ENCODE measurements at places on chromosomes 11 and 22.

GRCh38 chr11:704781-705645, 1.0 kb upstream of the EPS8L2 start:
- no peak for DNase-seq

- no peak for DNase-seq
These were observed 22.0 kb upstream of the IGSF9B start for GRCh38 chr11:133978794-133979193.

- DNase-seq, result no peak
These were observed 79.4 kb upstream of the NARS2 start for GRCh38 chr11:78654071-78654470.

DNA sequence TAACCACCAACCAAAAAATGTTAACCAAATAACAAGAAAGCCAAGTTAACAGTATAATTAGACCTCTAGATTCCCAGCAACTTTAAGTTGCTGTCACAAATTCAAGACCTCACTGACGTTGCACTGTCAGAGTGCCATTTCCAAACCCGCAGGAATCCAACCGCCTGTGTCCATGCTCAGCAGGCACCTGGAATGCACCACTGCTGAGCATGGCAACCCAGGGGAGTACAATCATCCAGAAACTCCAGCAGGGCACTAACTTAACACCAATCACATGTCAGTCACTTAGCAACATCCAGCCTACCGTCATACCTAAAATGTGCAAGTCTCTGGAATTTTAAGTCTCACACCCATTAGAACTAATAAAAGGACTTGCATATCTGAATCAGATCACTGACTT, 48.8 kb downstream of the SMCO4 start:
- DNase-seq, result no peak

DNA sequence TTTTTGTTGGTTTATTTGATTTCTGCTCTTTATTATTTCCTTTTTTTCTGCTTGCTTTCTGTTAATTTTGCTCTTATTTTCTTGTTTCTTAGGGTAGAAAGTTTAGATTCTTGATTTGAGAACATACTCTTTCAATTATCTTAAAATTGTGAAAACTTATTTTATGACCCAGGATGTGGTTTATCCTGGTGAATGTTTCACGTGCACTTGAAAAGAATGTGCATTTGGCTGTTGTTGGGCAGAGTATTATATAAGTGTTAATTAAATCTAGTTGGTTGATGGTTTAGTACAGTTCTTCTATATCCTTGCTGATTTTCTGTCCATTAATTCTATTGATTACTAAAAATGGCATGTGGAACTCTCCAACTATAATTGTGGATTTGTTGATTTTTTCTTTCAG, 66.9 kb upstream of the NARS2 start:
- no peak for DNase-seq

- no peak for DNase-seq
These were observed 32.0 kb upstream of the TESMIN start for GRCh38 chr11:68783216-68783821.

- no peak for DNase-seq
These were observed 25.5 kb downstream of the DKK3 start for GRCh38 chr11:11982975-11983374.

DNA sequence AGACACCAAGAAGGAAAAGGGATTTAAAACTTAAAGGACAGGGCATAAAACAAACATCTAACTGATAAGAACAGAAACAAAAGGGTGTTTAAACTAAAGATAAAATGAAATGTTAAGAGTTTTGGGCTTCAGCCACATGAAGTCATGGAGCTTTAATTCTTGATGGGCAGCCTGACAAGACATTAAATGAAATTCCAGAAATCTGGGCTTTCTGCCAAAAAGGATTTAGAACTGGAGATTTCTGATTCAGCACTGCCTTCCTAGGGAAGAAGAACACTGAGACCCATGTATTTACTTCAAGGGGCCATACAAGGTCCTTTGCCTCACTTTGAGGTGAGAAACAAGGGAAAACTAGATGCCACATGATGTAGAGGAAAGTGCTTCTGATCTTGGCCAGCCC, 355.9 kb upstream of the RAG2 start:
- no peak for DNase-seq
